Activated gamma-delta T cell treated with anti-CD3 and anti-CD28 coated beads, Interleukin-2, amount 50 U/mL, for 16 hours (primary cell): ENCODE measurements at places on chromosomes 11 and 22.

- no peak for DNase-seq
Observed at GRCh38 chr11:103800406-103801114, 235.9 kb upstream of the DDI1 start.

DNA sequence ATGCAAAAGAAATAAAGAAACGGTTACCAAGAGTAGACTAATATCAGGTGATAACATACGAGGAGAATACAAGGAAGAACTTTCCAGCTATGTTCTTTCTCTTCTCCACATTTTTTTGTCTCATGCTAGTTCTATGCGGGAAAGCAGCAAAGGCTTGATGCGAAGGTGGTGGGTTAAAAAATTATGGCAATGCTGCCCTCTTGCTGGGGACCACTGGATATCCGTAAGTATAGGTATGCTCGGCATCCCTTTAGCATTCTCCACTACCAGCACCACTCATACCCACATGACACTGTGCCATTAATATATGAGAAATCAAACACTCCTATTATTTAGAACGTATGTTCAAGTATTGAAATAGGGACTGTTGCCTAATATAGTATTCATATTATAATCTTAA is 776.4 kb downstream of the LRRC4C start:
- DNase-seq: no peak

DNA sequence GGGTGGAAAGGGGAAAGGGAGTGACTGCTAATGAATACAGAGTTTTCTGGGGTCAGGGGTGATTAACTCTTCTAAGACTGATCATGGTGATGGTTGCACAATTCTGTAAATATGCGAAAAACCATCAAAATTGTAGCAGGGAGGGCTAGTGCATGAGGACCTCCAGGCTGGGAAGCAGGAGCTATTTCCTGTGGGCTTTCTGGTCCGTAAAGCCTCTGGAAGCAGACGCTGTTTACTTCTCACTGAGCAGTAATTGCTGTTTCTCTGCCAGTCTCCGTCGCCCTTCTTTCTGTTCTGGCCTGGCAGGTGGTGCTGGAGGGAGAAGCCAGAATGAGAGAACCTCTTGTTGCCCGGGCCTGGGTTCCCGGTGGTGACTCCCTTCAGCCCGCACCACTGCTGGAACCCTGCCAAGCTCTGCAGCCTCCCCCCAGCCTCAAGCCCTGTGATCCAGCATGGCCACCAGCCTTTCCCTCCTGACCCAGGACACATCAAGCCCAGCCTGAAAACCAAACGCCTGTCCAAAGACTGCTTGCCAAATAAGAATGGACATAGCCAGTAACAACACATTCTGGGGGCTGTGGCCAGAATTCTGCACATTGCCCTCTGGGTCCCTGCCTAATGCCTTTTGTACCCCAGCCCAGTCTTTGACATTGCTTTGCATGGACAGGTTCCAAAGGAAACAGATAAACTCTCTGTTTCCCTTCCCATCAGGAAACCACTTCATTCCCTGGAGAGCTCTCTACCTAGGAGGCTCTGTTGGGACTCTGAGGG is 201.0 kb upstream of the NAV2 start:
- DNase-seq: no peak

GRCh38 chr11:60711276-60711675 is 11.9 kb downstream of the MS4A8 start:
- DNase-seq: no peak
